ENCODE measurements at places on chromosomes 5 and 9.

DNA sequence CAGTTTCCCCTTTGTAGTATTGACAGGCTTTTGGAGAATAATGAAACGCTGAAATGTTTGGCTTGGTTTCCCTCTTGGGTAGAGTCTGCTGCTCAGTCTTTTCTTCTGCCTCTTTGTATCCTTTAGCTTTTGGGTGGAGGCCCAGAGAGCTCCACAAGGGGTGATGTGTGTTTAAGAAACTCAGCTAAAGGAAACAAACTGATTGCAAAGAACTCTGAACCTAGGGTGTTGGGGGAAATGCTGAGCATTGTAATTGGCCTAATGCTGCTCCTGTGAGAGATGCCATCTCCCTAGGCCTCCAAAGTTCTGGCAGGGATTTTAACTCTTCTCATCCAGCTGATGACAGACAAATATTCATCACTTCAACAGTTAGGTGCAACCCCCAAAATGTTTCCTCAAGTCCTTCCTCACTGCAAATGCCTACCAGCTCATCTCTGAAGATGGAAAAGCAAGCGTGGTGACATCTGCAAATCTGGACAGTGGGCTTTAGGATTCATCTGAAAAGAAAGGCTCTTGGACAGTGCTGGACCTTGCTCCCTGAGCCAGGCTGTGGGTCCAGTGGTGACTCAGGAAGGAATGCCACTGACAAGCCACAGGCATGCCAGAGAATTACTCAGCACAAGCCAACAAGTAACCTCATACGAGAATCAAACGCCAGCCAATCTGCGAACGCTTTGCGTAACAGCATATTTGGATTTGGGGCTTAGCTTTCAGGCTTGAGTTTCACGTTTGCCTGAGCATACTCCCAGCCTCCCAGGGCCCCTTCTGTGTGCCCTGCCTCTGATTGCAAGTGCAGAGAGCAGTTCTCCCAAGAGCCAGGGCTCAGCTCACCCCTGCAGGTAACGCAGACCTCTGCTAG, 30.5 kb upstream of the ZSWIM6 start:
- no peak for DNase-seq

DNA sequence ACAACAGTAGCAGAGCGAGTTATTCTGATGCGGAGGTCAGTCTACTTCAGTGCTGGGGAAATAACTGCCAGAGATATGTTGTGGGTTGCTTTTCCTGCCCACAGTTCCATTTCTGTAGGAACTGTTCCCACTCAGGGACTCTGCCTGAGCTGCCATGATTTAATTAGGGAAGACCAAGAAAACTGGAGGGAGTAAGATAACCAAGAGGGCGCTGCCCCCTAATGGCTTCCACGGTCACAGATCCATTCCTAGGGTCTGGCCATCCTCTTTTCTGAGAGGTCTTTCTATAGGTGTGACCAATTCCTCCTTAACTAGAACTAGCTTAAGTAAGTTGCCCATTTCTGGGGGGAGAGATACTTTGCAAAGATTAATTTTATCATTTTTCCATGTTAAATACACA, 125.9 kb downstream of the APBA1 start:
- no peak for DNase-seq

GRCh38 chr9:84238652-84239051, 101.9 kb downstream of the SLC28A3 start:
- DNase-seq = no peak

DNA sequence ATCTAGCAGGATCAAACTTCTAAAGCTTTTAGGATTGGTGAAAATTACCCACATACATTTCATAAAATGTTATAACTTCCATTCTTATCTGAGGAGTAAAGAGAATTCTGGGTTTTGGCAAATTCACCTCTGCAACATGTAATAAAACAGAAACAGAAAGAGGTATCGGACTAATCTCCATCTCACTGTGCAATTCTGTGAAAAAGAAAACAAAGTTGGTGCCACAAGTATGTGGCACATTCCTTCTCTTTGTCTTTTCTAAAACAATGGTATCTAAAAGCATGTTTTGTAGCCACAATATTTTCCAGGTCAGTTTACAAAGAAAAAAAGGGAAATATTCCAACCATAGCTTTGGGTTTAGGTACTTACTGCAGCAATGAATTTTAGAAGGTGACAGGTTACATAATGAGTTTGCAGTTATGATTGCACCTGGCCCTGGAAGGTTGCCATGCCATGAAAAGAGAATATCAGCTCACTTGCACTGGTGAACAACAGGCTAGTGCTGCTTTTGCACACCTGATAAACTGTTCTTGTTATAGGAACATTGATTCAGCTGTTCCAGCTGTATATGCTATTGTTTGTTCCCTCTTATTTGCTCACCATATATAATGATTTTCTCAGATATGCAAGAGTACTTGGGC, 491.3 kb upstream of the MEF2C start:
- DNase-seq = no peak

DNA sequence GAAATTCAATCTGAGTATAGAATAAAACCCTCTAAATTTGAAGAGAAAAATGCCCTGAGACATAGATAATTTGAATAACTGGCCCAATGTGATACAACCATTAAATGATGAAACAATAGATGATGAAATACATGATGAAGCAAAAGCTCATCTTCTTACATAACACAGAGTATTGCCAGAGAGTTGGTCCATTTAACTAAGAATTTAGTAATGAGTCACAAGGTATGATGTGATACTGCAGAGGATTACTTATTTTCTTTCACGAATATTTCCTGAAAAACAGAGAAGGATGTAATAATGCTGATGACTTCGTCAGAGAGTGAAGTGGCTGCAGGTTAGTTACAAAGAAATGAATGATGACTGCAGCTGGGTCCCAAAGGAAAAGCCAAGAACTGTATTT, 379.3 kb downstream of the CDH12 start:
- no peak for DNase-seq

DNA sequence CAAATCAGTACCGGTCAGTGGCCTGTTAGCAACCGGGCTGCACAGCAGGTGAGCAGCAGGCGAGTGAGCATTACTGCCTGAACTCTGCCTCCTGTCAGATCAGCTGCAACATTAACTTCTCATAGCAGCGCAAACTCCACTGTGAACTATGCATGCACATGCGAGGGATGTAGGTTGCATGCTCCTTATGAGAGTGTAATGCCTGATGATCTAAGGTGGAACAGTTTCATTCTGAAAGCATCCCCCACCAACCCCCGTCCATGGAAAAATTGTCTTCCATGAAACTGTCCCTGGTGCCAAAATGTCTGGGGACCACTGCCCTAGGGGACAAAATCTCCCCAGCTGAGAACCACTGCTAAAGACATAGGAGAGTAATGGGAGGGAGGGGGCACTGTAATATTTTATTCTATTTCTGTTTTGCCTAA, 51.1 kb downstream of the P4HA2 start:
- DNase-seq = no peak

DNA sequence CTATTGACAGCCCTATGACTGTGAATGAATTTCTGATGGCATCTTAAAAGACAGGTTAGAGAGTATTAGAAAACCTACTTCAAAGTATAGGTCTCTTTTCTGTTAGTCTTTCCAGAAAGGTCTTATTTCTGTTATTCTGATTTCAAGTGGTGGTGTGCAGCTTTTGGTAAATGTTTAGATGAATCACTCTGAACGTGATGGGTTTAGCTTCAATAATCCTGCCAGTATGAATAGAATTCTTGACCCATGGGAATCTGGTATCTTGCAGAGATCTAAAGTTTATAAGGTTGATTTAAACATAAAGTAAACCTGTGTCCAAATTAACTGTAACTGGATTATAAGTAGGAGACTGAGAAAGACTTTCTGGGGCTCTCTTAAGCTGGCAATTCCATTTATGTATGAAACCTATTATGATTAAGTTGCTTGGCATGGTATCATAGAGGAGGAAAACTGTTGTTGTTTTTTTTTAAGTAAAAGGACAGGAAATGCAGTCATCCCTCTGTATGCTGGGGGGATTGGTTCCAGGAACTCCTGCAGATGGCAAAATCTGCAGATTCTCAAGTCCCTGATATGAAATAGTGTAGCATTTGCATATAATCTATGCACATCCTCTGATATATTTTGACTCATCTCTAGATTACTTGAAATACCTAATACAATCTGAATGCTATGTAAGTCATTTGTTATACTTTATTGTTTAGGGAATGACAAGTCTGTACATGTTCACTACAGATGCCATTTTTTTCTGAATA, 77.0 kb upstream of the ADAMTS19 start:
- no peak for DNase-seq

- no peak for DNase-seq
These were observed 99.7 kb downstream of the SPRY4 start for GRCh38 chr5:142225141-142225540.

GRCh38 chr5:132225165-132226032, 2.3 kb downstream of the P4HA2 start:
- DNase-seq = no peak

- no peak for DNase-seq
These were observed 266.8 kb downstream of the CYLC2 start for GRCh38 chr9:103261951-103262350.

- DNase-seq = no peak
These were observed 49.6 kb upstream of the CCL21 start for GRCh38 chr9:34759432-34760134.

GRCh38 chr5:118968925-118969375, 19.4 kb downstream of the DTWD2 start:
- no peak for DNase-seq

- DNase-seq = no peak
These were observed 2.8 kb upstream of the TBCA start for GRCh38 chr5:77778881-77779438.

GRCh38 chr9:114486205-114486963, 18.9 kb downstream of the WHRN start:
- DNase-seq = no peak

DNA sequence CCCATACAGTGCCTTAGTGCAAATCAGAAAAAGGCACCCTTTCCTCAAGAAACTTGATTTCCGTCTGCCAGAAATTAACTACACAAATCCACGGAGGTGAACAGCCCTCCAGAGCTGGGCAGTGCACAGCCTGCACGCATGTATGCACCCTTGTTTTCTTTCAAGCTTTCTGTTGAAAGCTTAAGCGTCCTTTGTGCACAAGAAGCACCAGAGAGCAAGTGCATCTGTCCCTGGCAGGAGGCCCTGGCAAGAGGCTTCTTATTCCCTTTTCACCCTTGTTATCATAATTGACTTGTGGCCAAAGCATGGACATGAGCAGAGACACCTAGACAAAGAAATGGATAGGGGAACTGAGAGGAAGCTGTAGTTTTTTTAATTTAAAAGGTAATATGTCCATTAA, 47.4 kb upstream of the ATG10 start:
- DNase-seq = no peak

GRCh38 chr9:125990793-125991220, 243.6 kb downstream of the PBX3 start:
- DNase-seq = peak; percentile 21

DNA sequence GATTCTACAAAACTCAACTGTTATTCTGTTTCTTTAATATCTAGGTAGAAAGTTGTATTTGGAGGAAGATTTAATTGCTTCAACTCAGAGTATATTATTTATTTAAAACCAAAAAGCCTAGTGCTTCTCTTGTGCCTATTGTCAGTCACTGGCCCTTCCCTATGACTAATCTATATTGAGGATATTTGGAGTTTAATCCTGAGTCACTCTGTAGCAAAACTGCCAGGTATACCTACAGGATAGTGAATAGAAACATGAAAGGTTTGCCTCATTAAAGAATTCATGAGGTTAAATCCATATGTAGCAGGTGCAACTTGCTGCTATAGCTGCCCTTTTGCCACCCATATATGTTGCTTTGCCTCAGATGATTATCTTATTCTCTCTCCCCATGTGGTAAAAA, 15.1 kb downstream of the PLK2 start:
- DNase-seq = no peak

- no peak for DNase-seq
These were observed 226.3 kb downstream of the AOPEP start for GRCh38 chr9:94952565-94953373.

GRCh38 chr9:87793292-87793691, 67.4 kb downstream of the CTSL start:
- DNase-seq = no peak

DNA sequence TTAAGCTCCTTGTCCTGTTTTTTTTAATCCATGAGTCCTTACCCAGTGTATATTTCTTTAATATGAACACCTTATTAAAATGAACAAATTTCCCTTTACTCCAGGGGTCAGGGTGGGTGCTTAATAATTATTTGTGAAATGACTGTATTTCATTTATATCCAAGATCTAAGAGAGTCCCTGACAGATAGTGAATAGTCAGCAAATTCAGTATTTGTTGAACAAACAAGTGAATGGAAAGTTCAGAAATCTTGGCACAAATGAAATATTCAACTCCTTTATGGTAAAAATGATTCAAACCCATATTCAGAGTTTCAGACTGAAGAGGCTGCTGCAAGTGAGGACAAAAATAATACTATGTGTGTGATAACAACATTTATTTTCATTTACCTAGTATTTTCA, 59.9 kb downstream of the ASTN2 start:
- no peak for DNase-seq

DNA sequence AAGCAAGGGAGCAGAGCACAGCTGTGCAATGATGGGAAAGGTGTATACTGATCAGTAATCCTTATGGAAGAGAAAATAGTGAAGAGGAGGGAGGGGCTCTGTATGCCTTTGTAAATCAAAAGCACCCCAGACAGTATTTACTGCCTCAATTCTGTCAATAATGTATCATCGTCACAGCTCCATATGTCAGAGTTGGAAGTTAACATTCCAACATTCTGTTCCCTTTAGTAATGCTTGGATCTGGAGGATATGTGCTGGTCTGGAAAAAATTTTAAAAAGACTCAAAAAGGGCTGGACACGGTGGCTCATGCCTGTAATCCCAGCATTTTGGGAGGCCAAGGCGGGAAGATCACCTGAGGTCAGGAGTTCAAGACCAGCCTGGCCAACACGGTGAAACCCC, 310.4 kb downstream of the ACTL7B start:
- no peak for DNase-seq

GRCh38 chr9:7387840-7388239, 411.7 kb downstream of the DMAC1 start:
- DNase-seq = no peak

DNA sequence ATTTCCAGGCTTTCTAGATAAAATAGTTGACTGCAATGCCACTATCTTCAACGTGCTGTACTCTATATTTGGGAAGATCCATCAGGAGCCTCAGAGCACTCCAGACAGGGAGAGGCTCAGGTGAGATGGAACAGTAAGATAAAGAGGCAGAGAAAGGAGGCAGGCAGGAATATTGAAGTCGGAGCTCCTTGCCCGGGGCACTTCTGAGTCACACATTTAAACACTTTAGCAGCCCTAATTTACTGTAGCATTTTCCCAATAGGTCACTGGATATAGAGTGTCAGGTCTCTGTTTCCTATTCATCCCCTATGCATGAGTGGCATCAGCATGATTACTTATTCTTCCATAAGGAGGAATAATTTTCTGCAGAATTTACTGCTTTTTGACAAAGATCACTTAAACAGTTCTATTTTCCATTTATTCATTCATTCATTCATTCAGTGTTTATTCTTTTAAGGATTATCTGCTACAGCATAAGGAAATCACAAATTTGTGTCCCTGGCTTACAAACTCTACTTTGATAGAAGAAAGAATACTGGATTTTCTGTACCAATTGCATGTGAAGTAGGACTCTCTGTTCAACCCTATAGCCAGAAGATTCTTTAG, 170.7 kb downstream of the MAPKAP1 start:
- no peak for DNase-seq

- no peak for DNase-seq
These were observed 32.5 kb upstream of the TRIO start for GRCh38 chr5:14110680-14111079.
